ENCODE measurements at places on chromosomes 1 and 21.

DNA sequence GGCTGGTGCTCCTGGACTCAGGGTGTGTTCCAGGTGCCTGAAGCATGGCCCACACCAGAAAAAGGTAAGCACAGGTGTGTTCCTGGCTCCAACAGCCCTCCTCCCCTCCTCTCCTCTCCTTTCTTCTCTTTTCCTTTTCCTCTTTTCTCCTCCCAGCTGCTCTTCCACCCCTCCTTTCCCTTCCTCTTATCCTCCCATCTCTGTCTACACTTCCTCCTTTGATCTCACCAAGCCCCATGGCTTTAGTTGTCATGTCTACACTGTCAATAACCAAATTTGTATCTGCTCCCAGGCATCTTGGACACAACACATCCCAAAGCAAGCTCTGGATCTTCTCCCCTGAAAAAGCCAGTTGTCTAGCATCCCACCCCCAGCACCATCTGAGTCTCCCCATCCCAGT is 56.7 kb upstream of the LAPTM5 start:
- DNase-seq, result no peak

- DNase-seq, result no peak
Observed at GRCh38 chr1:240579511-240579910, 32.4 kb downstream of the GREM2 start.

- no peak for DNase-seq
Observed at GRCh38 chr1:54982739-54983138, 2.3 kb downstream of the TMEM61 start.

DNA sequence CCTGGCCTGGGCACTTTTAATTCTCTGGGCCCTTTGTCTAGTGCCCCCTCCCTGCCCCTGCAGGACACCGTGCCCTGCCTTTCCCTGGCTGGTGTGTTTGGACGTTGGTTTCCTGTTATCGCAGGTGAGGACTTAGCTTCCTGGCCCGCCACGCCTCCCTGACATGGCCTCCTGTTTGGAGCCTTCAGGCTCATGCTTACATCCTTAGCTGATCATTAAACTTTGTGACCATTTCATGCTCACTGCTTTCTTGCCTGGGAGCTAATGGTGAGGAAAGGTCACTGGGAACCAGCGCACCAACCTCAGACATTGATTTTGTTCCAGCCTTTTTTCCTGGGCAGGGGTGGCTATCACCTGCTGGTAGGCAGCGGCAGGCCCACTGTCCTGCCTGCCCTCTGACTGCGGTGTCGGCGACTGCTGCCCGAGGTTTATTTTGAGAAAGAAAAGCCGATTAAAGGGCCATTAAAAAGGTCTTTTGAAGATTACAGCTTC is 3.7 kb downstream of the PFKL start:
- no peak for DNase-seq

- no peak for DNase-seq
Observed at GRCh38 chr1:10509809-10510509, 35.2 kb downstream of the PEX14 start.

- DNase-seq, result no peak
Observed at GRCh38 chr1:204478921-204479320, 15.7 kb downstream of the PIK3C2B start.

GRCh38 chr1:45617618-45618017 is 6.2 kb downstream of the CCDC17 start:
- DNase-seq, result no peak

DNA sequence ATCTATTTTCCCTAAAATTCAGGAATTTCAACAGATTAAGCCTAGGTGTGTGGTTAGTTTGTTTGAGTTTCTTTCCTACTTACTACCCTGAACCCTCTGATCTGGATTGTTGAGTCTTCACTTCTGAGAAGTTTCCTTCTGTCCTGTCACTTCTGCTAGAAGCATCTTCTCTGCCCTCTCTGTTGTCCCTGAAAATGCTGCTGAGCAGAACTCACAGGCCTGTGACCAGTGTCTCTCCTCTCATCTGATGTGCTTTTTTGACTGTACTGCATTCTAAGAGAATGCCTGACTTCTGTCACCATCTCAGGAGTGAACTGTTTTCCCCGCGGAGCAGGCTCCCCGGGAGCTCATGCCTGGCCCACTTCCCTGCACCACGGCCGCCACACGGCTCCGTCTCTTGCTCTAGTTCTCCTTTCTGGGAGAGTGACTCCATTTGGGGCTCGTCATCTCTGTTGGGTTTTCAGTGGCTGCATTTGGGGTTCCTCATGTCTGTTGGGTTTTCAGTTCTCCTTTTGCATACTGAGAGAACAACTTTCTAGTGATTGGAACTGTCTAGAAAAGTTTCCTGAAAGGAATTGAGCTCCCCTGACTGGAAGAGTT is 77.9 kb downstream of the POFUT2 start:
- DNase-seq, result no peak
